Inflammatory macrophage (primary cell): ENCODE measurements at places on chromosomes 5 and 9.

DNA sequence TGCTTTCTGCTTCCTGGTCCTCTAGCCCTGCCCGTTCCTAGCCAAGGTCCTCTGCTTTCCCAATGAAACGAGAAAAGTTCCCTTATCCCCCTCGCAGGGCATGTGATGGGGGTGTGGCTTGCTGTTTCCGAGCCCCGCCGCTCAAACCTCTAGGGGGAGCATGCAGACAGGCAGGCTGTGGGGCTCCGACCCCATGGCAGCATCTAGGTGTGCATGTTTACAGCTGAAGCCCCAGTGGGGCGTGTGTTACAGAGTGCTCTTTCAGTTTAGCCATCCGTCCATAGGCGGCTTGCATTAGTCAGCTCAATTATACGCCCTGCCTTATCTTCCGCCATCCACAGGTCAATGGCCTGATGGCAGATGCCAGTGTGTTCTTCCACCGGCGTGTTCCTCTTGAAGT lies 48.3 kb upstream of the SPATA31E1 start:
- no peak for DNase-seq

DNA sequence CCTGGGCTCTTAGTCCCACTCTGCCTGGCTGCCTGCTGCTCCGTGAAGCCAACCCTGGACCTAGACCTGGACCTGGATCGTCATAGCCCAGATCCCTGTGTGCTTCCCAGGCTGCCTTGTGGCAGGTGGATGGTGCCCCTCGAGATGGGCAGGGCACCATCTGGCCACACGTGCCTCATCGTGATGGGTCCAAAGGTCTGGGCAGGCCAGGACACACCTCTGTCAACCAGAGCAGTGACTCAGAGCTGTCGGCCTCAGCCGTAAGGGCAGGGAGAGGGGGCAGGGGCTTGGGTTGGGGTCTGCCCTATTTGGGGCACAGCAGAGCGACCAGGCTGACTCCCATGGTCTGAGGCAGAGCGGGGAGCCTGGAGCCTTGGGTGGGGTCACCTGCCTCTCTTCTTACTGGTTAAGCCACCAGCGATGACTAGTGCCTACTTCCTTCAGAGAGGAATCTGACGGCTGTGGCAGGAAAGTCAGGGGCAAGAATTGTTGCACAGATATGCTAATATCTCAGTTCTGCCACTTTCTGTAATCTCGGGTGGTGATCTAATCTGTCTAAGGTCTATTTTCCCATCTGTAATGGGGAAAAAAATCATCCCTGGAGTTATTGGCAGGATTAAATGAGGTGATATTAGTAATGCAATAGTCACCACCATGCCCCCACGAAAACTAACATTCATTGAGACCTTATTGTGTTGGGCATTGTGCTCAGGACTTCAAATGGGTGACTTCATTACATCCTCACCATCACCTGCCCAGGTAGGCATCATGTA lies 3.2 kb upstream of the CDHR2 start:
- DNase-seq = no peak

GRCh38 chr9:128271112-128271511 lies 4.7 kb downstream of the GOLGA2 start:
- DNase-seq = no peak

DNA sequence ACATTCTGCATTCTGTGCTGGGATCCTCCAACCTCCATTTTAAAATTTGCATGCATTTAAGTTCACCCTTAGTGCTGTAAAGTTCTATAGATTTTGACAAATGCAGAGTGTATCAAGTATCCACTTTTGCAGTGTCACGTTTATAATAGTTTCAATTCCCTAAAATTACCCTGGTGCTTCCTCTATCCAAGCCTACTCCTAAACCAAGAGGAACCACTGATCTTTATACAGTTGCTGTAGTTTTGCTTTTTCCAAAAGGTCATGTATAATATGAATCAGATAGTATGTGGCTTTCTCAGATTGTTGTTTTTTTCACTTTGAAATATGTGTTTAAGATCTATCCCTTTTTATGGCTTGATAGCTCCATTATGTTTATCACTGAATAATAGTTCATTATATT lies 468.4 kb upstream of the CDH6 start:
- DNase-seq = peak; percentile 65
